ENCODE measurements at places on chromosomes 2 and 18. TPM values are rescaled to one million over a fixed set of nuclear protein-coding genes. Genes with fewer than 3 reads are reported as not detected.

DNA sequence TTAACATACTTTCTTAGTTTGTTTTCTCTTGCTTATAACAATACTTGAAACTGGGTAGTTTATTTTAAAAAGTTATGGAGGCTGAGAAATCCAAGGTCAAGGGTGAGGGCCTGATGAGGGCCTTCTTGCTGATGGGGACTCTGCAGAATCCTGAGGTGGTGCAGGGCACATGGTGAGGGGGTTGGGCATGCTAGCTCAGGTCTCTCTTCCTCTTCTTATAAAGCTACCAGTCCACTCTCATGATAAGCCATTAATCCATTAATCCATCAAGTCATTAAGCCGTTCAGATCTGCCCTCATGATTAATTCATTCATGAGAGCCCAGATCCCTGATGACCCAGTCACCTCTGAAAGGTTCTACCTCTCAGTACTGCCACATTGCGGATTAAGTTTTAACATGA is 21.4 kb downstream of the ALMS1 start:
- DNase-seq = no peak

LCT gene
- total RNA-seq = 0.13 TPM

CLEC4F gene
- 0.59 TPM for total RNA-seq

GRCh38 chr2:74884118-74884762 is 50.3 kb downstream of the HK2 start:
- DNase-seq = no peak

DNA sequence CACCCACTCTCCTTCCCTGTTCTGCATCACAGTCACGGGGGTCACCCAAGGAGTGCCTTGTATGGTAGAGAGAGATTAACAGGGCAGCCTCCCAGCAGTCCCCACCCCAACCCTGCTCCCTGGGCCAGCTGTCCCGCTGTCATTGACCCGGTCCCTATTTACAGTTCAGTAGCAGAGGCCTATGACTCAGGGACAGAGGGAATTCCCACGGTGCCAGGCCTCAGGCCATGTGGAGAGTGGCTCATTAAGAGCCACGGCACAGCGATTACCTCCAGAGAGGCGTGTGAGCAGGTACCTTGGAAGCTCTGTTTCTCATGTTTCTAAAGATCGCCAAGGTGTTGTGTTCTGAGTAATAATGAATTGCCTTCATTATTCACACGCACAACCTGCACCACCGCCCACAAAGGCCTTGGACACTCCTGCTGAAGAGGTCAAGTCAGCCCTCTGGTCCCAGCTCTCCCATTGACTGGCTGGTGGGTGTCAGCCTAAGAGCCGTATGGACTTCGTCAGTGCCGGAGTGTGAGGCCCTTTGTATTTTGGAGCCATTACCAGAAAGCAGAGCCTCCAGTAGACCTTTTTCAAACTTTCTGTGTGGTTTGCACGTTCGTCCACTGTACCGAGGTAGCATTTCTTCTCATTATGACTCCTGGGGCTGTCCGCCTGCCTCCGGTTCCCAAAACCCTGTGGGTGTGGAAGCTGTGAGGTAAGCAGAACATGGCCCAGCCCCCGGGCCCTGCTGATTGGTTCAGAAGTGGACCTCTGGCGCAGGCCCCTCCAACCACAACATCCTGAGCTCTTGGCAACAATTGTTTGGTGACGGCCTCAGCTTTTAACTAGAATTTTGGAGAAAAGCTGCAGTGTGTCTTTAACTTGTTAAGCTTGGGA is 47.0 kb downstream of the SERTAD2 start:
- DNase-seq = peak; percentile 82

CABLES1 gene
- total RNA-seq = 0.58 TPM

G6PC2 gene
- not detected for total RNA-seq

- DNase-seq = no peak
Measured at GRCh38 chr2:1968209-1968987, 224.1 kb upstream of the PXDN start.

RESP18 gene
- total RNA-seq = not detected

- no peak for DNase-seq
Measured at GRCh38 chr2:240512666-240513535, 44.9 kb downstream of the ANKMY1 start.

DNA sequence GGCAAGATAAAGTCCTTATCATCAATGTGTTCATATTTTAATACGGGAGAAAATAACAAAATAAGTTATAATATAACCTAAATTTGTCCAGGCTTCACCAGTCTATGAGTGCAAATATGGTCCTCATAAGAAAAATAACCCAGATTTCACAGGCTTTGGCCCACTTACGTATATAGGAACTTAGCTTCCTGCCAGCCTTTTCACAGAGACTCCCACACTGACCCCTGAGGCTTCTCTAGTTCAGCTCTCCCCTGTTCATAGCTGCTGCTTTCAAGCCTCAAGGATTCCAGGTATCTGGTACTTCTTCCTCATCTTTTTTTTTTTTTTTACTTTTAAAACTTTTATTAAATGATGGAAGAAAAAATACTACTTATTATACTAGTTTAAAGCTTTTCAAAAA is 74.9 kb upstream of the PELI1 start:
- DNase-seq = no peak

BUB1 gene
- total RNA-seq = 0.59 TPM

- no peak for DNase-seq
Measured at GRCh38 chr18:63082366-63083019, 237.1 kb downstream of the BCL2 start.

SIX3 gene
- not detected for total RNA-seq

SERPINB12 gene
- total RNA-seq = not detected

GRCh38 chr18:32469190-32469651 is 1.5 kb downstream of the GAREM1 start:
- peak; percentile 53 for DNase-seq

GATA6 gene
- 1.2 TPM for total RNA-seq

DNA sequence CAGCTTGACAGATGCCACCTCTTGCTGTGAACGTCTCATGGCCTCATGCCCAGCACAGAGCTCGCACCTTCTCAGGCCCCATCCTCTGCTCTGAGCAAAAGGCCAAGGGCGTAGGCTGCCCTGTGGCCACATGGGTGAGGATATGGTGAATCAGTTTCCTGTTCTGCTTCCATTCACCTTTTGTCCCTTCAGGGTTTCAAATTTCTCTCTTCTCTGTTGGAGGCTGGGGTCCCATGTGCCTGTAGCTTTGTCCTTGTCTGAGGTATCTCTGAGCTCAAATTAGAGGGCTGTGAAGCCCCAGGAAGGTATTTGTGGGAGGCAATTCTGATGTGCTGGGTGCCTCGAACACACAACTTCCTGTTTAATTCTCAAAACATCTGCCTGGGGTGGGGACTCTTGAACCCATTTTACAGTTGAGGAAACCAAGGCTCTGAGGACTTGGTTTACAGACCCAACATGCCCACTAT is 29.0 kb downstream of the ZAP70 start:
- no peak for DNase-seq

REG1A gene
- total RNA-seq = not detected

DNA sequence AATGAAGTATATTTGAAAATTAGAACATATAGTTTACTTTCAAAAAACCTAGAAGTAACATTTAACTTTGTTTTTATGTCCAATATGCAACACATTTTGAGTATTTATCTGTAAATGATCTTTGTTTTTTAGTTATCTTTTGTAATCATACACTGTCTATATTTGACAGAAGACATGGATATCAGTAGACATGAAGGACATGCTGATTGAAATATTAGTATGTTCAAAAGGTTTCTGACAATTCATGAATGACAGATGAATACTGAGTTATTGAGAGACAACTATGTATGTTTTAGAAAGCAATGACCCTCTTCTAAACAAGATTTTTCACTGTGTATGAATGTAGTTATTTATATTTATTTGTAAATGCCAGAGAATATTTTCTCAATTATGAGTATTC is 215.6 kb upstream of the TMEFF2 start:
- no peak for DNase-seq

ACKR3 gene
- 7.1 TPM for total RNA-seq

DNA sequence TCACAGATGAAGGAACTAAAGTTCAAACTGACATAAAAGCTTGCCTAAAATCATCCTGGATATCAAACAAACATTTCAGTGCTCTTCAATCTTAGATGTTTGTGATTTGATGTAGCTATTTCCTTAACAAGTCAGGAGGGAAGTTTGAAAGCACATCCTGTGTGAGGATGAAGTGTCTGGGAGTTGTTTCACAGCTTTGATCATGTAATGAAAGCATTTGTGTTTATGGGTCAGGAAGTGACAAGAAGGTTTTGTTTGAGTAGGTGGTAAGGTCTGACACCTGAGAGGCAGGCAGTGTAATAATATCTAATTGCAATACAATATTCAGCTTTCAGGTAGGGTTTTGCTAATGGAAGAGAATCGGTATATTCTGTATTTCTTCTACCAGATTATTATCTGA is 26.0 kb upstream of the CSRNP3 start:
- DNase-seq = no peak

DNA sequence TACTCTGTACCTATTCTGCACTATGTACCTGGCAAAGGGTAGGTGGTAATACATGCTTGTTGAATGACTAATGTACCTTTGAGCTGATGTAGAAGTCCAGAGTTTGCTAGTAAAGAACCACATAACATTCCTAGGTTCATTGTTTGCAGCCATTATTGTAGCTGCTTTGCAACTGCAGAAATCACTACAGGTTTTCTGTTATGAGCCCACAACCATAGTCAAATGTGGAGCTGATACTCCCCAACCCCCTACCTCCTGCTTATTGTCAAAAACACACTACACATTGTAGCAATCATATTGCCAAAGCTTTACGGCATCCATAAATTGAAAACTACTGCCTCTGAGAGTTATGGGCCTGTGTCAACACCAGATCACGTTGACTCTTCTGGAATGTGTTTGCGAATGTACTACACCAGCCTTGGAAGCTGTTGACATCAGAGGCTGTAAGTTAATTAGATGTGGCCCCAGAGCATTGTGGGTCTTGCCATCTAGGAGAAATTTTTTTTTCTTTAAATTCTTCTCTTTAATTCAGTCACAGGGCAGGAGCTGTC is 187.0 kb downstream of the AGPS start:
- no peak for DNase-seq

DNA sequence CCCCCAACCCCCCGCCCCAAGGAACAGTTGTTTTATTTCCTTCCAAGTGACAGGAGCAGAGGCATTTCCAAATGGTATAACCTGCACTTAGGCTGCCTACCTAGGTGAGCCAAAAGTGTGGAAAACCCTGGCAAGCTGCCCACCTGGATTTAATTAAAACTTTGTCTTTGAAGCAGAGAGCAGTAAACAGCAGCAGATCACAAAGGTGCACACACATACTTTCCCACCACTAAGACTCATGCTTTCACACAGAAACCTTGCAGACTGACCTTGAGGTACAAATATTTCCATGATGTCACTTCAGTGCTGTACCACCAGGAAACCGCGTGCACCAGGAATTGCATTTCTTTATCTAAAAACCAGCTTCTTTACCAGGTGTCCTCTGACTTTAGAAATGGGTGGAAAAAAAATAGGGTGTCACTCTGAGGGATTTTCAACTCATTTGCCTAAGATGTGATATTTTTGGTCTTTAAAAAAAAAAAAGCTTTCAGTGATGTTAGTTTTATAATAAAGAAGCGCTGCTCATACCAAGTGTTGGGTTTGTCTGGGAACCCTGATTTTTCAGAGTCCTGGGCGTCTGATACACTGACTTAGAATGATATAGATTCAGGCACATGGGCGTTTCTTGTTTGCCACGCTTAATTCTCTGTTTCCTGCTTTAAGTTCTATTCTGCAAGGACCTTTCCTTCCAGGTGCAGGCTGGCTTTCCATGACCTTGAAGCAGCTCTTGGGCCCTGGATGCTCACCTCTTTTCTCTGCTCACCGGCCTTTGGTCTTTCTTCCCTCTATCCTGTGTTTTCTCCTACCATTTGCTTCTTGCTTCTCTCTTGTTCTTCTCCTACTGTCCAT is 70.7 kb upstream of the BCL2L11 start:
- no peak for DNase-seq

All from gastrocnemius medialis (tissue), 4 donors.